ENCODE measurements at places on chromosomes 3 and 15.

- no peak for DNase-seq
These were observed 108.0 kb downstream of the CMSS1 start for GRCh38 chr3:99925584-99926230.

DNA sequence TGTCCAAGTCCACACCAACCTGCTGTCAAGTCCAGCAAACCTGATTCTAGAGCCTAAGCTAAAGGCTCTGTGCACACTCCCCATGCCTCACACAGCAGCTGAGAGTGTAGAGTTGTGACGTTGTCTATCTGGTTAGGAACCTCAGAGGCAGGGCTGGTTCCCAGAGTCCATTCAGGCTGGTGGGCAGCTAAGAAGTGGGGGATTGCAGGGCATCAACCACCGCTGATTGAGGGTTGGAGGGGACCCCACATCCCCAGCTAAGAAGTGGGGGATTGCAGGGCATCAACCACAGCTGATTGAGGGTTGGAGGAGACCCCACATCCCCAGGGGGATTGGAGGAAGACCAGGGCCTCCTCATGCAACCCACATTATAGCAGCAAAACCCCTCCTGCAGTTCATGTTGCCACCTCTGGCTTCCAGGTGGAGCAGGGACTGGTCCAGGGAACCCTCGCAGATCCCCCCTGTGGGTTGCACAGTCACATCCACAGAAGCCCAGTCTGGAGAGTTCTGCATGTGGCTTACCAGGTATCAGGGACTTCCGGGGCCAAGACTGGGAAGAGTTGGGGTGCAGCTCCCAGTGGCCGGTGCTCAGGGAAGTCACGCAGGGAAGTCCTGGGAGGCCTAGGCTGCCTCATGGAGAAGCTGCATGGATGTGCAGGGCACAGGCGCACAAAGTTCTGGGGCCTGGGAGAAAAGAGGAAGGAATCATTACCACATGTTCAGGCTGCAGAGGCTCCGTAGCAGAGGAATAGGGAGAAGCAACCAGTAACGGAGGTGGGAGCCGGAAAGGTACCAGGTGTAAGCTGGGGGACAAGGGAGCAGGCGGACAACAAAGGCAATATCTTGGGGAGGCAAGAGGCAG lies 71.4 kb upstream of the PCSK6 start:
- no peak for DNase-seq

- no peak for DNase-seq
These were observed 11.0 kb upstream of the XIRP1 start for GRCh38 chr3:39203402-39203801.

DNA sequence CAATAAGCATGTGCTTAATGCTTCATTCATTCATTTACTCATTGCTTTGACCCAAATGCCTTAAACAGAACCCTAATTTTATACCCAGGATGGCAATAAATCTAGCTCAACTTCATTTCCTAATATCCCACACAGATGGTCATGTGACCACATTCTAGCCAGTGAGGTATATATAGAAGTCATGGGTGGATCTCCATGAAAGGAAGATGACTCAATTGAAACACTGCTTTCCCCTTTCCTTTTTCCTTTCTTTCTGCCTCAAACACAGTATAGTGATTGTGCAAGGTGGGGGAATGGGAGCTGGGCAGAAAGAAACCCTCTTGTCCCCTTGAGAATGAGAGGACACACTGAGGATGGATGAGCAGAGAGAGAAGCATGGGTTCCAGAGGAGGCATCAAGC lies 183.5 kb upstream of the PRICKLE2 start:
- DNase-seq = no peak

- peak; percentile 76 for DNase-seq
These were observed 85.8 kb upstream of the ARHGEF3 start for GRCh38 chr3:56887402-56888025.

- DNase-seq = no peak
These were observed 292.2 kb downstream of the NEK10 start for GRCh38 chr3:27076815-27077630.

DNA sequence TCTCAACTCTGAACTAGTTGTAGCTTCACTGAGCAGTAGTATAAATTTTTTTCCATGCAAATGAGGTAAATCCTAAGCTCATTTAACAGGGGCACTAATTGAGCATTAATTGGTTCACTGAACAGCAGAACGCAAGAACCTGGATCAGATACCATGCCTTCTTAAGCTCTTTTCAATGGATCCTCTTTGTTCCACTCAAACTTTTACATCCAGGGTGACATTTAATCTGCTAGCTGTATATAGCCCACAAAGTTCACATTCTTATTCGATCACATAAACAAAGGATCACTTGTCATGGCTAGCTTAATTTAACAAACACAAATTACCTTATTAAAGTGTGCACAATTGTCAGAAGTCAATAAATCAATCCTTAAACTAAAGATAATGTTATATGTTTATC lies 281.6 kb downstream of the CNTN6 start:
- no peak for DNase-seq

DNA sequence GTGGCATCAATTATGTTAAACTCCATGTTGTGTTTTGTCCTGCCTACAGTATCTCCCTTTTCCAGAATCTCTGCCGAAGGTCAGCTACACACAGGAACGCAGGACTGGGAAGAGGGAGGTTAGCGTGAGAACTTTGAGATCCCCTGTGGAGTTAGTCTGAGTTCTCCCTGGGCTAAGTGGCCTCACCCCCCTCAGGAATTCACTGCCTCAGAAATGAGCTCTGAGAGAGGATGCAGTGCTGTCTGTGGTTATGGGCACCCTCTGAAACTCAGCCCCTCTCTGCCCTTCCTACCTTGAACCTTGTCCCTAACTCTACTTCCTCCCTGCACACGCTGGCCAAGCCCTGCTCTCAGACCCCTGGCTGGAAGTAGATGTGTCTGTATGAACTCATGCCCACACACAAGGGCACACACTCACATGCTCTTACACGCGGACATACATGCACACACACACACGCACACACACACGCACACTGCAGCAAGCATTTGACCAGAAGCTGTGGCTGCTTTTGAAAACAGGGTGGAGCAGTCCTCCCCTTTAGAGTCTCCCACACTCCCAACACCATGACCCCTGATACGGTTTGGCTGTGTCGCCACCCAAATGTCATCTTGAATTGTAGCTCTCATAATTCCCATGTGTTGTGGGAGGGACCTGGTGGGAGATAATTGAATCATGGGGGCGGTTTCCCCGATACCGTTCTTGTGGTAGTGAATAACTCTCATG lies 5.3 kb upstream of the VIPR1 start:
- no peak for DNase-seq

- DNase-seq = no peak
These were observed 29.7 kb downstream of the VGLL3 start for GRCh38 chr3:86961297-86961696.

DNA sequence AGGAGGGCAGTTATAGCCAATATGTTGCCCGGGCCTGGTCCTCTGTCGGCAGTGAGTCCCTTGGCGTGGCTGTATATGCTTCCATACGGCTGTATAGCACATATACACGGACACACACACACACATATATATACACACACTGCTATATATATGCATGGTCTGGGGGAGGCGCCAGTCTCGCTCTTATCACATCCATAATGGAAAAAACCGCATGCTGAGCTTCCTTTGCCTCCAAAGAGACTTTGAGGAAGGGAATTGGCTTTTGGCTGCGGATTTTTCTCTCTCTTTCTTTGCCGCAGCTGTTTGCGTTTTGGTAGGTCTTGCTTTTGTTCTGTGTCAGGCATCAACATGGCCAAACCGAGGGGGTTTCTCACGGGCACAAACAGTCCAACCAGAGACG lies 11.3 kb upstream of the TMEM115 start:
- no peak for DNase-seq

DNA sequence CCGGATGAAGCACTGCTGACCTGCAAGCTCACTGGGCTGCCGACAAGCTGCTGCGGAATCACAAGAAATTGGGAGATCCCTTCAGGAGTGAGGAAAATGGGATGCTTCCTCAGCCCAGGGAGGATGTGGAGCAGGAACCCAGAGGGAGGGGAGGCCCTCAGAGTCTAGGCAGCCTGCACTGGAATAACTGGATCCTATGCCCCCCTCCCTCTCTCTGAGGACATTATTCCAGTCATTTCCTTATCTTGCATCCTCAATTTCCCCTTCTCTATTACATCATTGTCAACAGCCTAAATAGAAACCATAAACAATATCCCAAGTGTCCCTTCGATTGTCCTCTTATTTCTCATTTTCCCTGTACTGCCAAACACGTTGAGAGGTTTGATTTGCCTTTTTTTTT lies 169.0 kb downstream of the OPA1 start:
- no peak for DNase-seq

GRCh38 chr15:99963096-99963825 lies 230.0 kb upstream of the LYSMD4 start:
- DNase-seq = no peak

DNA sequence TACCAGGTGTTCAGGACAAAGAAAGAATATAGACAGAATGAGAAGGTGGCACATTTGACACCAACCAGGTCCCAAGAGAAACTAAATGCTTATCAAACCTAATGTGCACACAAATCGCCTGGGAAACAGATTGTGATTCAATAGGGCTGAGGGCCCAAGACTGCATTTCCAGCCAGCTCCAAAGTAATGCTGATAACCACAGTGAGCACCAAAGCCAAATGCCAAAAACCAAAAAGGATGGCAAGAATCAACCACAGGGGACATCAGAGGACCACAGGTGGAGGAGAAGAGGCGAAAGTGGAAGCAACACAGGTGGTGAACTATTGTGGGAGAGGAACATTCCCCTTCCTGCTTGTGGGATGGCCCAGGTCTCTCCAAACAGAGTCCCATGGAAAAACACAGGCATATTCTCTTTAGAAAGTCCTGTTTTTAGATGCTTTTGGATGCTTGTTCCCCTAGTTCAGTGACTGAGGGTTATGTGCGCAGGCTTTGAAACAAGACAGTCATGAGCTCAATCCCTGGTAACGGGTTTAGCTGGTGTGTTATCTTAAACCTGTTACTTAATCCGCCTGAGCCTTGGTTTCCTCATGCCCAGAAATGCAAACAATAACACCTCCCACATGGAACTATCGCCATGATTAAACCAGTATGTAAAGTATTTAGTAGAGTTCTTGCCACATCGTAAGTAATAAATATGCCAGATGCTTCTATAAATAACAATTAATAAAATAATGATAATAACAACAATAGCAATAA lies 241.7 kb downstream of the ATP8B4 start:
- no peak for DNase-seq

GRCh38 chr3:50422153-50422552 lies 62.8 kb upstream of the TMEM115 start:
- no peak for DNase-seq

DNA sequence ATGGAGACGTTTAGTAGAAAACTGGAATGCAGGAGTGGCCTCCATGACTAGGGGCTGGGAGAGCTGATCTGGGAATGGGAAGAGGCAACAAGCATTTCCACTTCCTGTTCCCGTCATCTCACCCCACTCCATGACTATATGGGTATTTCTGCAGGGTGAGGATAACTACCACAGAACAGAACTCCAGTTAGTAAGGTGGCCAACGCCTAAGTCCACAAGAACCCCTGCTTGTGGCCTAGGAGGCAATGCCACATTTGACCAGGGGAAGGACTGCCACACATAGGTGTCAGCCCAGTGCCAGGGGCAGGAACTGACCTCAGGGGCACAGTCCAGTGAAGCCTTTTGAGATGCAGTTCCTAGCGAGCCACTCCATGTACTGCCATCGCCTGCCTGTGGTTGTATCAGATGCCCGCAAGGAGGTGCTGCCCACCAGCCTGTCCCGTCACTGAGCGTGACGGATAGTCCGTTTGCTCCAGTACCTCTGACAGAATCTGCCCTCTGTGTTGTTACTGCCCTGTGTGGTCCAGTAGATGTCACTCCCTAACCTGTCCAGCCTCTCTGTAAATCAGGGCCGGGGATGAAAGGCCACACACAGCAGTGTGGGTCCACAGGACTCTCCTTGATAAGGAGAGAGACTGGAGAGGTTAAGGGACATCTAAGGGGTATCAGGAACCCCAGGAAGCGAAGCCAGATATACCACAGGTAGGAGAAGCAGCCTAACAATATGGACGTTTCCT lies 3.5 kb upstream of the MTFMT start:
- peak; percentile 59 for DNase-seq

- no peak for DNase-seq
These were observed 315.9 kb upstream of the GPR149 start for GRCh38 chr3:154745929-154746328.

GRCh38 chr3:54917862-54918261 lies 10.0 kb downstream of the LRTM1 start:
- DNase-seq = no peak

DNA sequence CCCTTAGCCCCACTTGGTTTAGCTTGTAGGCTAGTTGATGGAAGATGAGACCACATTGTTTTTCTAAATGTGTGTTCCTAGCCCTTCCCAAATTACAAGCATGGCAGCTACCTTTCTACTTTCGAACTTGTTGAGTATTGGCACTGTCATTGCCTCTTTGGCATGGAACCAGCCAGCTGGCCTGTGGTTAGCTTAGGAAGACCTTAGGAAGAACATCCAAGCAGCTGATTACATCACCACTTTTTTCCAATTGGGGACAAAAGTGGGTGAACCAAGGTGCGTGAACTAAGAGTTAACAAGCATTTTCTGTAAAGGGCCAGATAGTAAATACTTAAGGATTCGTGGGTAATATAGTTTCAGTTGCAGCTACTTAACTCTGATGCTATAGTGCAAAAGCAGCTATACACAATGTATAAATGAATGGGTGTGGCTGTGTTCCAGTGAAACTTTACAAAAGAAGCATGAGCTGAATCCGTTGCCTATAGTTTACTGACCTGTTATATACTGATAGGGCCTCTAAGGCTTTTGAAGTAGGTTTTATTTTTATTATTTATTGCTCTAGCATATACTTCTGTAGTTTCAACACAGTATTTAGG lies 8.5 kb downstream of the KLHL18 start:
- DNase-seq = no peak

GRCh38 chr3:17235310-17235709 lies 350.6 kb downstream of the PLCL2 start:
- DNase-seq = no peak

DNA sequence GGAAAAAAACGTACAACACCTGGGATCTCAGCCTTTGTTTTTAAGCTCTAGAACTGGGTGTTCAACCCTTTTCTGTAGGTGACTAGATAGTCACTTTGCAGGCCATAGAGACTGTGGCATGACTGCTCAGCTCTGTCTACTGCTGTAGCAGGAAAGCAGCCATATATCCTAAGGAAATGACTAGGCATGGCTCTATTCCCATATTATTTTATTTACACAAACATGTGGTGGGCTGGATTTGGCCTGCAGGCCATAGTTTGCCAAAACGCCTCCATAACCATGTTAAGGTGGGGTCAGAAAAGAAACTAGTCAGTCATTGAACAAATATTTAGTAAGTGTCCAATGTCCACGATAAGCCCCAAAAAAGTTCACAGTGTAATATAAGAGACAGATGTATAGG lies 452.5 kb downstream of the MCTP2 start:
- DNase-seq = no peak

DNA sequence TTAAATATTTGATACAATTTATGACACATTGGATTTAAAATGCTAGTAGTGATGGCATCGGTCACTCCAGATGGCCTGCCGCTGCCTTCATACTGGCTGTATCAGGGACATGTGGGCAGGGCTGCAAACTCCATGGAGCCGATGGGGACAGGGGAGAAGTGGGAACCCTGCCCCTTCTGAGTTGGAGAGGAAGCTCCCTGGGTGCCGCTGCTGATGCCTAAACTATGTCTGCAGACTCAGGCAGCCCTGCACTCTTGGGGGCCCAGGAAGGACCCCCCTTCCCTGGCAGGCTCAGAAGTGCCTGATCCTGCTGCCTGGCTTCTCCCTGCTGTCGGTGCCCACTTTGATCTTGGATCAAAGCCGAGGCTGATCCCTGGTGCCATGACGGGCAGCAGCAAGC lies 1522.1 kb downstream of the OTOL1 start:
- DNase-seq = no peak
